ENCODE measurements at places on chromosomes 5 and 9.

- DNase-seq: no peak
Observed at GRCh38 chr5:43286623-43287022, 26.6 kb downstream of the HMGCS1 start.

DNA sequence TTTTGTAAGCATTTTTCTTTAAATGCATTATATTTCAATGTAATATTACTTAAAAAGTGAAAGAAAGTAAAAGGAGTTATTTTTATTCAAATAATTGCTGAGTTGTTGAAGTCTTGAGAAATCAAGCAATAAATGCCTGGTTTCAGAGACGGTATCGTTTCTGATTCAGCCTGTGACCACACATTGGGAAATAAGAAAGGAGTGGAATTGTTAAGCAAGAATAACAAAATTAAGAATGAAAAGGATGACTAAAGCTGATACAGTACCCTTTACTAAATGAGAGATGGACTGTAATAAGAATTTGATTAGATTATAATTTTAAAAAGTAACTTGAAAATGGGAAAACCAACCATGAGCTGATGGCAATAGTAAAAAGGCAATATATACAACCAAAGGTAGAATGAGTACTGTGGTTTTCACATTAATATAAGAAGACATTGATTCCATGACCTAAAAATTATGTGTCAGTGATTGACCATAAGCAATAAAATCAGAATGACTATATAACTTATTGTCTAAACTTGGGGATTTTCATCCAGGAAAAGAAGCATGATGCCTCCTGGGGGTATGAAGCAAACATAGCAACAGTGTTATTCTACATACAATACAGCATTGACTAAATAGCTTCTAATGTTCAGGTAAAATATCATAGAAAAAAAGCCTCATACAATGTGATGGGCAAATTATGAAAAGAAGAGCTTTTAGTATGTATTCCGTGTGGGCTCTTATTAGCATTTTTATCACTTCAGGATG, 101.9 kb upstream of the PRDM9 start:
- DNase-seq: no peak

GRCh38 chr5:37703841-37704241, 136.0 kb downstream of the GDNF start:
- no peak for DNase-seq

GRCh38 chr5:145543968-145544367, 291.2 kb downstream of the PRELID2 start:
- no peak for DNase-seq

DNA sequence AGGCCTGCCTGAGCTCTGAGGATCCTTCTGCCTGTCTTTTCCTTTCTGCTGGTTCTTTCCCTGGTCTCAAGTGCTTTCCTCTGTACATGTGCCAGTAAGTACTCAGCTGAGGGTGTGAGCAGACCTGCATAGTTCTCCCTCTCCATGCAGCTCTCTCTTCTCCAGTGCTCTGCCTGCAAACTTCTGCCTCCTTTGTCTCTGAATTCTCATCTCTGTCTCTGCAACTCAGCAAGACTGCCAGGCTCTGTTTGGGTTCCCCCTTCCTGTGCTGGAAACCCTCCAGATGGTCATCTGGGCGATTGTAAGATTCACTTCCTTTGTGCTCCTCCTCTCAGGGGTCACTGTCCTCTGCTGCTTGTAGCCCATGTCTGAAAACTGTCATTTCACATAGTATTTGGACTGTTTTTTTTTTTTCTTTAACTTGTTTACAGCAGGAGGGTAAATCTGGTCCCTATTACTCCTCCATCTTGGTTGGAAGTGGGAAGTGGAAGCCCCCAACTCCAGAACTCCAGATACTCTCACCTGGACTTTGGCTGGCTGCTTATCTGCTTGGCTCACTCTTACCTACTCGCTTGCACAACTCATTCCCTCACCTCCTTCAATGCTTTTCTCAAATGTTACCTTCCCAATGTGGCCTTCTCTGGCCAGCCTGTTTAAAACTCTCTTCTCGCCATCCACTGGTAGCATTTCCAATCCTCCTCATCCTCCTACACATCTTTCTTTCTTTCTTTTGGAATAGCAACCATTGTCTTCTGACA, 175.3 kb upstream of the TBC1D2 start:
- DNase-seq: no peak

DNA sequence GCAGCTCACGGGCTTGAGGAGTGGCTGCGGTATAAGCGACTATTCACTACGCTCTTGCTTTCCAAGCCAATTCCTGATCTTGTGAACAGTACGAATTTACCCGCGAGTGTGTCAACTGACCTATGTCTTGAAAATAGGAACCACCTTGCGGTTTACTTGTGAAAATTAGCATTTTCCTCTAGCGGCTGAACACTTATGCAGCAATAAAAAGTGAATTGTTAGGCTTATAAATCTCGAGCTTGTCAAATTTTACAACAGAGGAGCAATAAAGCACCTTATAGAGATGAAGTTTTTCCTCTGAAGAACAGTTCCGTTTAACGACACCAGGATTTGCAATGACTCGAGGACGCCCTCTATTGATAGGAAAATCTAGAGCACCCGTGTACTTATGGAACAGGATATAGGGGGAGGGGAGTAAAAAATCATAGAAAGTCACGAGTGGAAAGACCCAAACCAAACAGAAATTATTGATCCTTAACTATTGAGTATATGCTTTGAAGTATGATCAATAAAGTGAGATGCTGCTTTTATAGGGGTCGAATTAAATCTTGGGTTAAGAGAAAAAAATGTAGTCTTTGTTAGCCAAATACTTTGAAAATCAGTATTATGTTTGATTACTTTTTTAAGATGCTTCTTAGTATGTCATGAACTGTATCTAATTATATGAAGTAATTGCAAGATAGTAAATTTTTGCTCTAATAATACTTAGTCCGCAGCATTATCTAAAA, 1.9 kb upstream of the RGMB start:
- peak; percentile 5 for DNase-seq

- DNase-seq: peak; percentile 15
Observed at GRCh38 chr9:100505564-100506159, 32.7 kb downstream of the TMEFF1 start.

DNA sequence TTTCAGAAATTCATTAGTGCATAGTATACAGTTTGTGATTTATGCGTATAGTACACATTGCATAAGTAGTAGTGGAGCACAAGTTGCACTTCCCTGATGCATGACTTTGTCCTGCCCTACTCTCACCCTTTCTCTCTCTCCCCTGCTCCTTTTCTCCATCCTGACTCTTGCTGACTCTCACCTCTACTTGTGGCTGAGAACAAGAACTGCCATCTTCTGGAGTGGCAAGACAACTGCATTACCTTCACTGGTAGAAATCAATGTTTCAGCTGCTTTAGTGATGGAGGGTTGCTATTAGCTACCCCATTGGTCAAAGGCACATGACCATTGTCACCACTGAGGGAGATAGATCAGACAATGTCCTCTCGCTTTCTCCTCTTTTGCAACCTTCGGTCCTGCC, 26.9 kb downstream of the SPEF2 start:
- DNase-seq: no peak

GRCh38 chr9:106920701-106921283, 57.8 kb downstream of the ZNF462 start:
- no peak for DNase-seq

All from activated naive CD4-positive, alpha-beta T cell (primary cell).